ENCODE measurements at places on chromosomes 12 and 14.

DNA sequence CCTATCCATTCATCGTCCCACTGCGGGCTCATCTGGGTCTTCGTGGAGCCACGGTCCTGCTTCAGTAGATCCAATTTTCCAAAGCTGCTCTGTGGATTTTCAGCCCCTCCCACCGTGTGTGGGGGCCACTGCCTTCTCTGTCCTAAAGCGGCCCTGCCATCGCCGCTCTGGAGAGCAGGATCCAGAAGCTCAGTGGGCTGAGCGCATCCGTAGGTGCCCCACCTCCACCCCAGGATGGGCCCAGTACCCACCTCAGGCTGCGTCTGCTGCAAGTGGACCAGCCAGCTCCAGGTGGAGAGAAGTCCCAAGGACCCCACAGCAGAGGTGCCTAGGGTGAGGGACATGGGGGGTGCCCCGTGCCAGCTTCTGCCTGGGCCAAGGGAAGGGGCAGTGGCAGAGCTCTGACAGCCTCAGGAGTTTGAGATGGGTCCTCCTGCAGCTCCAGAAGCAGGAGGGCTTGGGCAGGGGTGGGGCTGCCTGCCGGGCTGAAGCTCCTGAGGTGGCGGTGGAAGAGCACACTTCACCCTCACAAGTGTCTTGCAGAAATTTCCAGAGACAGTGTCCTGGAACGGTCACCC, 148.1 kb upstream of the C14orf180 start:
- DNase-seq, result no peak

- no peak for DNase-seq
These were observed 233.8 kb upstream of the GARIN6 start for GRCh38 chr12:99413751-99414150.

GRCh38 chr14:34465069-34465859, 3.2 kb upstream of the SPTSSA start:
- DNase-seq, result no peak

DNA sequence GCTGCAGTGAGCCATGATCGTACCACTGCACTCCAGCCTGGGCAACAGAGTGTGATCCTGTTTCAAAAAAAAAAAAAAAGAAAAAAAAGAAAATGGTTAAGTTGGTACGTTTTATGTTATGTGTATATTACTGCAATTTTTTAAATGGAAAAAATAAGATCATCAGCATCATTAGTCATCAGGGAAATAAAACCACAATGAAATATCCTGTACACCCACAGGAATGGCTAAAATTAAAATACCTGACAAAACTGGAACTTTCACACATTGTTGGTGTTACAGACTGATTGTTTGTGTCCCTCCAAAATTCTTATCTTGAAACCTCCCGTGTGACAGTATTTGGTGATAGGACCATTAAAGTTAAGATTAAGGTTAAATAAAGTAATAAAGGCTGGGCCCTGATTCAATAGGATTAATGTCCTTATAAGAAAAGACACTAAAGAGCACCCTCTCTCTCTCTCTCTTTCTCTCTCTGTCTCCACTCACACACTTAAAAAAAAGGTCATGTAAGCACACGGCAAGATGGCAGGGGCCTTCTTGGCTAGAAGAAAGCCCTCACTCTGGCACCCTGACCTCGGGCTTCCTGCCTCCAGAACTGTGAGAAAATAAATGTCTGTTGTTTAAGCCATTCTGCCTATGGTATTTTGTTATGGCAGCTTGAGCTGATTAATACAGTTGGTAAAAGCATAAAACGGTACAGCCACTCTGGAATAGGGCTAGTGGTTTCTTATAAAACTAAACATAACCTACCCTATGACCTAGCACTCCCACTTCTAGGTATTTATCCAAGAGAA, 48.3 kb upstream of the ZFP36L1 start:
- DNase-seq, result no peak

- no peak for DNase-seq
These were observed 1.7 kb downstream of the KLHDC2 start for GRCh38 chr14:49769581-49770211.

- no peak for DNase-seq
These were observed 100.5 kb downstream of the TBX5 start for GRCh38 chr12:114305446-114305845.

- no peak for DNase-seq
These were observed 336.8 kb upstream of the FKBP4 start for GRCh38 chr12:2457933-2458414.

GRCh38 chr12:59396519-59396918, 199.3 kb upstream of the SLC16A7 start:
- no peak for DNase-seq

DNA sequence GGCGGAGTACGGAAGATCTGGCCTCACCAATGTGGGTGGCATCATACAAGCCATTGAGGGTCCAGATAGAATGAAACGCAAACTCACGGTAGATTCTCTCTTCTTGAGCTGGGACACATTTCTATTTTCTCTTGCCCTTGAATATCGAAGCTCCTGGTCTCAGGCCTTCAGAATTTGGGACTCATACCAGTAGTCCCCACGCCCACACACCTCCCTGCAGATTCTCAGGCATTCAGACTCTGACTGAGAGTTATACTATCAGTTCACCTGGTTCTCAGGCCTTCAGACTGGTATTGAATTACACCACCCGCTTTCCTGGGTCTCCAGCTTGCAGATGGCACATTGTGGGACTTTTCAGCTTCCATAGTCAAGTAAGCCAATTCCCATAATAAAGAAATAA, 37.8 kb downstream of the EIF2S3B start:
- DNase-seq, result no peak

- DNase-seq, result no peak
These were observed 50.3 kb downstream of the SLC38A1 start for GRCh38 chr12:46218322-46219095.

DNA sequence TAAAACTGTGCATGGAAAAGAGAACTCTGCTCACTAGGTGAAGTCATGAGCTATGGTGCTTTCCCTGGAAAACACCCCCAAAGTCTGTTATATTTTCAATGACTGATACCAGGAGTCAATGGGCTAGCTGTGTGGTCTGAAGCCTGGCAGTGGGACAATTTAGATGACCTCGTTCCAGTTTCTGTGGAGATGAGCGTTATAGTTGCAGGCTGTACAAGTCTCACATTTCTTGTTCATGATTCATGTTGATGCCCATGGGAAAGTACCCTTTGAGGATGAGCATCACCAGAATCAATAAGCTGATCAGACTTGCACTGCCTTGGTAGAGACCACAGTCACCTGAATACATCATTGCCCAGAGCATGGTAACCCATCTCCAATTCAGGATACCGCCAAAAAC, 70.7 kb downstream of the NOVA1 start:
- DNase-seq, result no peak

DNA sequence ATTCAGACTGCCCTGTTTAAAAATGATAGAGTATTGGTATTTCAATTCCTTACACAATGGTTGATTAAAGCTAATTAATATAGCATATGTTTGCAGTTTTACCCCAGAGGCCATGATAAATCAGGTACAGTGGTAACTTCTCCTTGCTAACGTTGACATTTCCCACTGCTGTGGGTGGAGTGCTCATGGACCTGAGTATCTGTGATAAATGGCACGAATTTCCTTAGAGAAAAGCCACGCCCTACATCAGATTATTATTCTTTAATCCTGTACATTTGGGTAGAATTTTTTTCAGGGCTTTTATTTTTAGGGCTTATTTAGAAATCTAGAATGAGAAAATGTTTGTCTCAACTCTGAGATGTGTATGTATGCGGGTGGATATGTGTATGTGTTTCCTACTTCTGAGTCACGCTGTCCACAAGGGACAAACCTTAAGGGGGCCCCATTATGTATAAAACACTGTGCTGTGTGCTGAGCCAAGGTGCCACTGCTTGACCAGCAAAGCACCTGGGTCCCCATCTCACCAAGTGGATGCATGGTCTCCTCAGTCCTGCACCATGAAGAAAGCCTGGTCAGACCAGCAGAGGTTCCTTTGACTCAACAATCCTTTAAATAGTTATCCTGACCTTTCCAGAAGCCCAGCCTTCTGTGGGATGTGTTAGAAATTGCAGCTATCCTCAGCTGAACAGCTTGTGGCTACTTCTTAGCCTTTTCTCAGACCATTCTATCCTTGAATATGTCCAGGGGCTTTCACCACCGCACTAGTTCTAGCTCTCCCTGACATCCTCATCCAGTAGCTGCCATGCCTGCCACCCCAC, 57.9 kb upstream of the STK38L start:
- no peak for DNase-seq

GRCh38 chr12:93127582-93128331, 198.7 kb upstream of the EEA1 start:
- peak; percentile 43 for DNase-seq

GRCh38 chr14:37721976-37722659, 126.7 kb downstream of the TTC6 start:
- DNase-seq, result no peak

DNA sequence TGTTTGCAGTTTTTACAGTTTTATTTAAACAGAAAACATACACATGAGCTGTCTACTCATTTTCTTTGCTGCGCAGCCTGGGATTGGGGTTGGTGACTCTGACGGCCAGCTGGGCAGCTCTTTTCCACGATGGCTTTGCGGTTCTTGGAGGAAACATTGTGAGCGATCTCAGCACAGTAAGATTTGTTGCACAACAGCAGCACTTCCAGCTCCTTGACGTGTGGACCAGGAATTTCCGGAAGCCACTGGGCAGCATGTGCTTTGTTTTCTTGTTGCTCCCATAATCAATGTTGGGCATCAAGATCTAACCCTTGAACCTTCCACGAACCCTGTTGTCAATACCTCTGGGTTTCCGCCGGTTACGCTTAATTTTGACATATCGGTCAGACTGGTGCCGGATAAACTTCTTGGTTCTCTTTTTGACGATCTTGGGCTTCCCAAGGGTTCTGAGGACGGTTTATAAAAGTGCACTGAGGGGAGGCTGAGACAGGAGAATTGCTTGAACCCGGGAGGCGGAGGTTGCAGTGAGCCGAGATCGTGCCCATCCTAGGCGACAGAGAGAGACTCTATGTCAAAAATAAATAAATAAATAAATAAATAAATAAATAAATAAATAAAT, 21.8 kb downstream of the FKBP11 start:
- peak; percentile 44 for DNase-seq

- DNase-seq, result no peak
These were observed 151.8 kb upstream of the HMGA2 start for GRCh38 chr12:65672441-65672840.

GRCh38 chr12:18907728-18908127, 169.8 kb downstream of the CAPZA3 start:
- DNase-seq, result no peak

DNA sequence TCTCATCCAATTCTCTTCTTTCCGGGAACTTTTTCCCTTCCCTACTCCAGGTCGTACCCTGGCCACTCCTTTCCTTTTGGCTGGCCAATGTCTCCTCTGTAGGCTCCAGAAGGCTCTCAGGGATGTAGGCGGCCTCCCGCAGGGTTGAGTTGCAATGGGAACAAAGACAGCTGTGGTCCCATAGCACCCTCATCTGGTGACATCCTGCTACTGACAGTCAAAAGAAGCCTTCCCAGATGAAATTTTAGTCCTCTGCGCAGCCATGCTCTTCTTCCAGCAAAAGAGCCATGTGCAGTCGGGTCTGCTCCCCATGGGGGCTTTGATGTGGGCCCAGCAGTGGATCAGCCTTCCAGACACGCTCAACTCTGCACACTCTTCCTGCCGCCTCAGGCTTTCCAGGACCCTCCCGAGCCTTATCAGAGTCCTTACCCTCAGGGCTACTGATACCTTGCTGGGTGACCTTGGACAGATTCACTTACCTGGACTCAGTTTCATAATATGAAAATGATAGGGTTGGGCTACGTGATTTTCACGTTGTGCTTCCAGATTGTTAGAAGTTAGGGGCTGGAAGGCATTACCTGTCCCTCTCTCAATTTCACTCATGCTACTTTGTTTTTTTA, 5.5 kb upstream of the CELA1 start:
- peak; percentile 77 for DNase-seq

GRCh38 chr12:130456375-130457199, 118.9 kb downstream of the PIWIL1 start:
- DNase-seq, result peak; percentile 58

- DNase-seq, result no peak
These were observed 71.3 kb downstream of the SUSD6 start for GRCh38 chr14:69682621-69683263.

DNA sequence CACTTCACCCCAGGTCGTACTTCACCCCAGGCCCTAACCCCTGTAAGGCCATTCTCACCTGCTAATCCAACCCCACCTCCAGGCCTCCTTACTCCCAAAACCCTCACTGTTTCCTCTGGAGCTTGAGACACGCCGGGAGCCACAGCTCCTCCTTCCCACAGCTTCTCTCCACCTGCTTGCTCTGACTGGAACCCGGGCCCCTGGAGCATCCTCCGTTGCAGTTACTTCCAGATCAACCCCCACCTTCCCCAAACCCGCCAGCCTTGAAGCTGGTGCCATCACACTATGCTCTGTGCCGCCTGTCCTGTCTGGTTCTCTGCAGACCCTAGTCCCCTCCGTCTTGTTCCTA, 34.6 kb upstream of the PPP2R5C start:
- DNase-seq, result peak; percentile 1

GRCh38 chr14:102545461-102546265, 36.1 kb upstream of the ANKRD9 start:
- DNase-seq, result no peak

DNA sequence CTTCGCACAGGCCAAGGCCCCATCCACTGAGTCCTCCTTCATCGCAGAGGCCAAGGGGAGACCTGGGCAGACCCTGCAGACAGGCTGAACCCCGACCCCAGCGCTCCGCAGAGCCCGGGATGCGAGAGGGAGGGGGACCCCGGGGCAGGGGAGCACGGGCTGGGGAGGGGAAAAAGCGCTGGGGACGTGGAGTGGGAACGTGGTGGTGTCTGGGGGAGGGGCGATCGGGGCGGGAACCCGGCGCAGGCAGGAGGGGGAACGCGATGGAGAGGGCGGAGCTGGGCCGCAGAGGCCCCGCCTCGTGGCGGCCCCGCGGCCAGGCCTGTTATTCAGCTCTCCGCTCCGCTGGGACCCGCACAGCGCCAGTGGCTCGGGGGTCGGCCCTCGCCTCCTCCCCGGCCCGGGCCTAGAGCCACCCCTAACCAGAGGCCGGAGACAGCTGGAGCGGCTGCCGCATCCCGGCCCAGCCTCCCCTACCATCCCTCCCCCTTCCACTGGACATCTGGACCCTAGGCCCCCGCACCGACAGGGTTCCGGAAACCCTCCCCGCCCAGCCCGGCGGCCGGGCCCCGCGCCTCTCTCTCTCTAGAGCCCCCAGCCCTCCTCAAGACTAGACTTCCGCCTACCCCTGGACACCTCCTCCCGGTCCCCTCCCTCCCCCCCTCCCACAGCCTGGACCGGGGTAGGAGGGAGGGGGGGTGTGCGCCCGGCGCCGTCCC, at the start of gene ARHGEF25:
TSS of gene ARHGEF25 (plus strand) at position 328 of the 719 bp plus-strand sequence. CDS start 460 bp downstream, outside the sequence.
- DNase-seq, result peak; percentile 54

- no peak for DNase-seq
These were observed 163.5 kb downstream of the CCER1 start for GRCh38 chr12:90791445-90791844.

DNA sequence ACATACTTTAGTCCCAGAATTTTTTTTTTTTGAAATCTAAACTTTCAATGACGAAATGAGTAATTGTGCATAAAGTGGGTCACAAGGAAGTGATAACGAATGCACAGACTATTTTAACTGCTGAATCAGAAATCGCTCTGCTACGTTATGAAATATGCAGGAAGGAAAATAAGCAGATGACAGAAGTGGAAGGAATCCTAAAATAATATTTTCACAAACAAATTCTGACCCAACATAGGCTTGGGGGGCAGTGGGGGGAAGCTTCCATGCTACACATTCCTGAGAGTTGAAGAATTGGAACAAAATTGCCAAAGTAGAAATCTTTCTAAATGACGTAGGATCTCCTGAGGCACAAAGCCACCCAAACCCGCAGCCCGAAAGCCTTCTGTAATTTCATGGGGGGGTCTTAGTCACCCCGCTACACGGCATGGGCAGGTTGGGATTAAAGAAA, 89.6 kb downstream of the ARF6 start:
- no peak for DNase-seq

GRCh38 chr14:48584031-48584430, 908.6 kb upstream of the MDGA2 start:
- no peak for DNase-seq
